ENCODE measurements at places on chromosomes 12 and 14.

DNA sequence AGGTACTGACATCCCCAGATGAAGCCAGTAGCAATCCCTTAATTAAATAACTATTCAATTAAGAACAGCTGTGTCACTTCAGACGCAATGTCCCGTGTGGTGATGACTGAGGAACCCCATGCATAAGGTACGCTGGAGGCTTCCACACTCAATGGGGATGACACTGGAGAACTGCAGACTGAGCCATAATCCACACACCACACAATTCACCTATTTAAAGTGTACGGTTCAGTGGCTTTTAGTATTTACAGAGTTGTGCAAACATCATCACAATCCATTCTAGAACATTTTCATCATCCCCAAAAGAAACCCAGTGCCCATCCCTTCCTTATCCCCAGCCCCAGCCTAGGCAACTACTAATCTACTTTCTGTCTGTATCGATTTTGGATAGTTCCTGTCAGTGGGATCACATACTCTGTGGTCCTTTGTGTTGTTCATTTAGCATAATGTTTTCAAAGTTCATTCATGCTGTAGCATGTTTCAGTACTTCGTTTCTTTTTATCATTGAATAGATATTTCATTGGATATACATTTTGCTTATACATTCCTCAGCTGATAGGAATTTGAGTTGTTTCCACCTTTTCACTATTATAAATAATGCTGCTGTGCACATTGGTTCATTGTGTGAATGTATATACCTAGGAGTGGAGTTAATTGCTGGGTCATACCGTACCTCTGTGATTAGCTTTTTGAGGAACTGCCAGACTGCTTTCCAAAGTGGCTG lies 61.1 kb downstream of the NINJ2 start:
- DNase-seq = no peak

DNA sequence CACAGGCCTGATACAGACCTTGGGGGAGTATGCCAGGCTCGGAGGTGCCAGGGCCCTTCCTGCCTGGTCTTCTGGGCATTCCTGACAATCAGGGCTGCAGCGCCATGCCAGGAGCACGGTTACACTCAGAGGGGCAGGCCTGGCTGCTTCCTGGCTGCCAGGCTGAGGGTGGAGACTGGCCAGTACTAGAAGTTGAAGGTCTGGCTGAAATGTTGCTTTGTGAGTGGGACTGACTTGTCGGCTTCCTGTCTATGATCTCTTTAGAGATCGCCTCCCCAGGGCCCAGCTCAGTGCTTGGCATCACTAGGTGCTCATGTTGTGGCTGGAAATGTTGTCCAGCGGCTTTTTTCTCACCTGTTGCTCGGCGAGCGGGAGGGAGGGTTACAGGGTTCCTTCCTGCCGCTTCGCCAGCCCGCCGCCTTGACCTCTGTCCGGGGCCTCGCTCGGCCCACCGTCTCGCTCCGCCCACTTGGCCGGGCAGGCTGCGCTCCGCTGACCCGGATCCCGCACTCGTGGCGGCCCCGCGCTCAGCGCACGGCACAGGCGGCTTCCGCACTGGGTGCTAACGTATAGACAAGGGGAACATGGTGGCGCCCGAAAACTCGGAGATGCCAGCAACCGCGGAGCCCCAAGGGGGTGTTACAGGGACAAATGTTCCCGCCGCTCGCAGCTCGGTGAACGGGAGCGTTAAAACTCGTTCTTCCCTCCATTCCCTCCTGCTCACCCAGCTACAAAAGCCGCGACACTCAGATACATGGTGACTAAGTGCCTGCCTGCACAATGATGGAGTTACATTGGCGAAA lies 32.6 kb downstream of the PAPLN start:
- no peak for DNase-seq

- DNase-seq = no peak
These were observed 1334.4 kb upstream of the FLRT2 start for GRCh38 chr14:84195514-84195913.

DNA sequence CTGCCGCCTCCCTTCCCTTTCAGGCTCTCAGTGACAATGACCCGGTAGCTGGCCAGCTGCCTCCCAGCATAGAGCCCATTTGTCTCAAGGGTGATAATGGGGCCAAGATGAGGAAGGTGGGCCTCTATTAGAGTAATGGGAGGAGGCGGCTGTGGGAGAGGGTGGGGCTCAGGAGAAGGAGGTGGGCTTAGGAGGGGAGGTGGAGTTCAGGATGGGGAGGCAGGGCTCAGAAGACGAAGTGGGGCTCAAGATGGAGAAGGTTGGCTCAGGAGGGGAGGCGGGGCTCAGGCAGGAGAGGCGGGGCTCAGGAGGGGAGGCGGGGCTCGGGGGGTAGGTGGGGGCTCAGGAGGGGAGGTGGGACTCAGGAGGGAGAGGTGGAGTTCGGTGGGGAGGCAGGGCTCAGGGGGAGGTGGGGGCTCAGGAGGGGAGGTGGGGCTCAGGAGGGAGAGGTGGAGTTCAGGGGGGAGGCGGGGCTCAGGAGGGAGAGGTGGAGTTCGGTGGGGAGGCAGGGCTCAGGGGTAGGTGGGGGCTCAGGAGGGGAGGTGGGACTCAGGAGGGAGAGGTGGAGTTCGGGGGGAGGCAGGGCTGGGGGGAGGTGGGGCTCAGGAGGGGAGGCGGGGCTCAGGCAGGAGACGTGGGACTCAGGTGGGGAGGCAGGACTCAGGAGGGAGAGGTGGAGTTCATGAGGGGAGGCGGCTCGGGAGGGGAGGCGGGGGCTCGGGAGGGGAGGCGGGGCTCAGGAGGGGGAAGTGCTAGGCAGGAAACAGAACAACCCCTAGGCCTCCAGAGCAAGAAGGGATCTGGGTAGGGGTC lies 36.8 kb downstream of the IQSEC3 start:
- DNase-seq = no peak

DNA sequence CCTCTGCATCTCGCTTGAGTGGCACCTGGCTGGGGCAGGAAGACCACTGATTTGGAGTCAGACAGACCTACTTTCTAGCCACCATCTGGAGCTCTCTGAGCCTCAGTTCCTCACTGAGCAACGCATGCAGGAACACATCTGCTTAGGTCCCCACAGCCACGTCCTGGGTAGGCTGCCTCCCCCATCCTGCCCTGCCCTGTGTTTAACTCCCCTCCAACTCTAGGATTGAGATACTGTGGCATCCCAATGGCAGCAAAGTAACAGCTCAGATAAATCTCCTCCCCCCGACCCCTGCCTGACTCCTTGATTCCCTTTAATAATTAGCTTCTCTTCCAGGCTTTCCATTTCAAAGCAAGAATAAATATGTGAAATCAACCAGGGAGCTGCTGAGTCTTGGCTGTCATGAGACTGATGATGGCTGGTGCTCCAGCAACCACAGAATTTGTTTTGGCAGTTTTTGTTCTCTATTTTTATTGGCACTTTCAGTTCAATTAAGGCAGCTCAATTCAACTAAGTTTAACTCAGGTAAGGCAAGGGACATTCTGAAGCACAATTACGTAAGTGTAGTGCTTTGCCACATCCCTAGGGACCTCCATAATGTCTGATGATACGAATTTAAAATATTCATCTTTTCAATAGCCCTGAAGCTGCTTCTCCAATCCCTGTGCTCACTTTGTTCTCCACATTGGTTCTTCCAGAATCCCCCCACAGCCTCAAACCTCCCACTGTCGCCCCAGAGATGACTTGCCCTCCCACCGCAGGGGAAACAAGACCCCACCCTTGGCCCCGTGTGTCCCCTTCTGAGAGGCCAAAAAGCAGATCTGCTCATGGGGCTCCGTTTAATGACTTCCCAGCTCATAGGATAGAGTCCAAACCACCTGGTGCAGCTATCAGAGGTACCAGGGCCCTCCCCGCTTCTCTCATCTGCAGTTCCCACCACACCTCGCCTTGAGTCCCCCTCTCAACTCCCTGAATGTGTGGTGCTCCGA lies 58.2 kb downstream of the ESR2 start:
- DNase-seq = no peak

- no peak for DNase-seq
These were observed 1.6 kb downstream of the MMP14 start for GRCh38 chr14:22837750-22838538.

DNA sequence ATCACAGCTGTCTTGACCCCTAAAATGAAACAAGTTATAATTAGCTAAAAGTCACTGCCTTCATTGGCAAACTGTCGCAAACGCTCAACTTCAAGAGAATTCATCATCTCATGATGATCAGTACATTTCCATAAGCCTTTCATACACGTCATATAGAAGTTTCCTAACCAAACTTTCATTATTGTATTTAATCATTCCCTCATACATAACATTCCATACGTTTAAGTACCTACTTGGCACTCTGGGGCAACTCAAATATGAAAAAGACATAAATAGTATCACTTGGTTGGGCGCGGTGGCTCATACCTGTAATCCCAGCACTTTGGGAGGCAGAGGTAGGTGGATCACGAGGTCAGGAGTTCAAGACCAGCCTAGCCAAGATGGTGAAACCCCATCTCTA lies 12.4 kb upstream of the PPP2R5E start:
- no peak for DNase-seq

DNA sequence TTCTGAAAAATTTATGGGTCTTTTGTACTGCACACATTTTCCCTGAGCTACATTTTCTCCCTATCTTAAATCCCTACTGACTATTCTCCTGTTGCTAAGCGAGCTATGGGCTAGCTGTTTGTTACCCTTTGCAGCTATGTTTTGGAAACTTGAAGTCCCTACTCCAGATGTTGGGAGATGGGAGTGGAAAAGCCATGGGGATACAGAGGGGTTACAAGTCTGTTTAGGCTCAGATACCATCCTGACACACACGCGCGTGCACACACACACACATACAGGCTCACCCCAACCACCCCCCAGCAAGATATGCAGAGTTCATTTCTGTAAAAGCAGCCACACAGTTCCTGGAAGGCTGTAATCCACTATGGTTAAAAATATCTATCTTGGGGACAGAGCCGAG lies 15.8 kb downstream of the ATP5MC2 start:
- DNase-seq = no peak

DNA sequence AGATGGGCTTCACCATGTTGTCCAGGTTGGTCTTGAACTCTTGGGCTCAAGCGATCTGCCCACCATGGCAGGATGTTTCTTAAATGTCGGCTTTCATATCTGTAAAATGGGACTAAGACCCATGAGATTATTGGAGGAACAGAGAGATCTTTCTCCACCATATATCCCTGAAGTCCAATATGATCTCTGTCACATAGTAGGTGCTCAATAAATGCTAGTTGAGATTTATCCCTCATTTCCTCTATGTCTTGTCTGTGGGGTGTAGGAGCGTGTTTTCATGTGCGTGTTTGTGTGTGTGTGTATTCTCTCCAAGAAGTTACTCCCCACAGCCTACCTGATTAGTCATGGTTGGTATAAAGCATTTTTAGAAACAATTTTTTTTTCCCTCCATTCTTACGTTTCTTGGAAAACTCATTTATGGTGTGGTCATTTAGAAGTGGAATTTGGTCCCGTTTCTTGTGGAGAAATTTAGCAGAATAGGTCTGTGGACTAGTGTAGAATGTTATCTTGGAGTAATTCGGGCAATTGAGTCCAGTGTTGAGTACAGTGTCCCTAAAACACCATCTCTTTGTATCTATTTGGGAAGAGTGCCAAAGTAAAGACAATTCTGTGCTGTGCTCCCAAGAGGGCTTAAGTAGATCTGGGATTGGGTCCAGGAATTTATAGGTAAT lies 4.3 kb downstream of the STRAP start:
- DNase-seq = no peak

DNA sequence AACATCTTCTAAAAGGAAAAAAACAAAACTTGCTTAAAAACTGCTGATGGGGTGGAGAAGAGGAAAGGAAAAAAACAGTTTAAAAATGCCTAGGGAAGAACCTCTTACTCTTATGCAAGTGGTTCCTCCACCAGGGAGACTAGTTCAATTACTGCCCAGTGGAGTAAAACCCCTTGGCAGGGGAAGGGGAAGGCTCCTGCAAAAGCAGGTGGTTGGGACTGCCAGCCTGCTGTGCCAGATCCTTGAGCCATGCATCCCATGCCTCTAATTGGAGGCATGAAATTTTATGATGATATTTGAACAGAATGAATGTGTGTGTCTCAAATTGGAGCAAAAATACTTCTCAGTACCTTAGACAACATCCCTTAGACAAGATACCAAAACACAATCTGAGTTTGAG lies 118.8 kb downstream of the FSCB start:
- DNase-seq = no peak

GRCh38 chr14:69237584-69237983 lies 22.4 kb upstream of the GALNT16 start:
- DNase-seq = no peak

DNA sequence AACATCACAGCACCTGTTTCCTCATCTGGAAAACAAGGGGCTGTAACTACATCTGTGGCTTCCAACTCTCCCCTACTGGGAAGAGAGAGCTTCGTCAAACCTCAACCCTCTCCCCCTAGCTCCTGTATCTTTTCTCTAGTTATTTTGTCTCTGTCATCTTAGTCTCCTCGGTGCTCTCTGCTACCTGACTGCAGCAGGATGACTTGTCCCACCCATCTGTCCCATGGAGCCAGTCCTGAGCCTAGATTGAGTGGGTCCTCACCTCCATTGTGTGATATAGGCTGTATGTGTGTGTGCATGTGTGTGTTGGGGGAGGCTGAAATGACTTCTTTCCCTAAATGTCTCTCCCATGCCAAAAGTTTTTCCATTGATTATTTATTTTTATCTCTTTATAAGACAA lies 177.3 kb downstream of the EMP1 start:
- DNase-seq = no peak

GRCh38 chr14:51576117-51576430 lies 75.6 kb upstream of the FRMD6 start:
- DNase-seq = no peak

- DNase-seq = no peak
These were observed 79.7 kb downstream of the FGD4 start for GRCh38 chr12:32478858-32479725.

DNA sequence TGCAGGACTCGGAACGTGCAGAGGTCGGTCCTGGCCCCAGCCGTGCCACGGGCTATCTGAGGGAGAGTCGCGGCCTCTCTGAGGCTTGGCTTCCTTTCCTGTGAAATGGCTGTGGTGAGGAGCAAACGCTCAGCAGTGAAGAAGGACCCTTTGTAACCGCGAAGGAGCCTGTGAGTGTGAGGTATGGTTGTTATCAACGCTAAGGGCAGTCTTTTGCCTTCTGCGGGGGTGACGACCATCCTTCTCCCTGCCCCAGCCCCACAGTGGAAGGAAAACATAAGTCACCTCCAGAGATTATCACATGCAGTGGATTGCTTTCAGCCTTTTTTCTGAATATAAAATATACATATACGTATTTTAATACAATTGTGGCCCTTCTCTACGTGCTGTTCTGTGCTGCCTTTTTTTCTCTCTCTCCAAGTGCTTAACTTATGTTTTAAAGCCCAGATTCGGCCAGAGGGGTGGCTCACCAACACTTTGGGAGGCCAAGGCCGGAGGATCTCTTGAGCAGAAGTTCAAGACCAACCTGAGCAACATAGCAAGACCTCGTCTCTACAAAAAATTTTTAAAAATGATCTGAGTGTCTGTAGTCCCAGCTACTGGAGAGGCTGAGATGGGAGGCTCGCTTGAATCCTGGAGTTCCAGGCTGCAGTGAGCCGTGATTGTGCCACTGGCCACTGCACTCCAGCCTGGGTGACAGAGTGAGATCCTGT lies 17.4 kb downstream of the TAMALIN start:
- DNase-seq = no peak
